ENCODE measurements at places on chromosomes 13 and 19.

- no peak for DNase-seq
Measured at GRCh38 chr19:16370641-16371391, 46.2 kb downstream of the KLF2 start.

DNA sequence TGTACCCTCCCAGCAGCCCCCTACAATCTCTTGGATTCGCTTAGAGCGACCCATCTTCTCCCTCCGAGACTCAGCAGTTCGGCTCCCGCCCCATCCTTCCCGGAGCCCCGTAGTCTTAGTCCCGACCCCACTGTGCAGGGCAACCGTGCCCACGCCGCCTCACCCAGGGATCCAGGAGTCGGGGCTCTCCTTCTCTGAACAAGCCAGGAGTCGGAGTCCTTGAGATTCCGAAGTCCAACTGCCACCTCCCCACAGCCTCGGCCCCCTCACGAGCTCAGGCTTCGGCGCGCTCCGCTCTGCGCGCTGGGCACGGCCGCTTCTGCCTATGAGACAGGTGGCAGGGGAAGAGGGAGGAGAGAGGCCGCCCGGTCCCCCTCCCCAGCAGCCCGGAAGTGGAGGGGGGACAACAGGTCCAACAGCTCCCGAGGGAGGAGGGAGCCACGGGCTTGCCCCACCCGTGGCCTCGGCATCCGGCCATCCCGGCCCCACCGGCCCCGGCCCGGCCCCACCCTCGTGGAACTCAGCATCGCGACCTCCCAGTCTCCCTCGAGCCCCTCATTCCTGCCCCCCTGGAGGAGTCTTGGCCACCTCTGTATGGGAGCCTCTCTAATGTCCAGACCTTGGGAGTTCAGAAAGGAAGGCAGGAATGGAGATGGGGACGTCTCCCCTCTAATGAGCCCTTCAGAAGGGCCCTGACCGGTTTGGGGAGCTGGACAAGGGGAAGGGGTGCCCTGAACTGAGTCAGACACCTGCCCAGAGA, at the start of gene PHLDB3:
Gene PHLDB3, minus strand, starts transcription at position 321 of the 760 bp plus-strand sequence. CDS start 628 bp downstream, outside the sequence.
- peak; percentile 45 for DNase-seq

- DNase-seq, result no peak
Measured at GRCh38 chr13:22141716-22142115, 470.8 kb downstream of the FGF9 start.

DNA sequence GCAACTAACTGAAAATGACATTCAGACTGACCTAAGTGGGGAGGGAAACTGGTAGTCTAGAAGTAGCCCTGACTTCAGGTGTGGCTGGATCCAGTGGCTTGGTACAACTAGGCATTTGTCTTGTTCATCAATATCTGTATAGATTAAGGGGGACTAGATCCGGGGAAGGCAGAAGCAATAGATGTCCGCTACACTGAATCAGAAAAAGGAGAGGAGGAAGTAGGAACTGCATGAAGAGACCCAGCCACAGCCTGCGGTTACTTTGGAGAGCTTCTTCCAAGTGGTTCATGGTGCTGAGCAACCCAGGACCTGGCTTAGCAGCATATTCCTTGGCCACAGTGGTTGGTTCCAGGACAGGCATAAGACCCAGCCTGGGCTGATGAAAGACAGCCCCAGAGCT, 9.9 kb upstream of the PRODH2 start:
- no peak for DNase-seq

- no peak for DNase-seq
Measured at GRCh38 chr13:98111168-98112098, 31.5 kb upstream of the FARP1 start.

GRCh38 chr13:55577082-55577846, 1563.5 kb upstream of the PRR20A start:
- DNase-seq, result no peak

- DNase-seq, result no peak
Measured at GRCh38 chr13:99956473-99957349, 14.9 kb downstream of the ZIC5 start.

- DNase-seq, result no peak
Measured at GRCh38 chr13:44406617-44407016, 33.0 kb downstream of the SERP2 start.

DNA sequence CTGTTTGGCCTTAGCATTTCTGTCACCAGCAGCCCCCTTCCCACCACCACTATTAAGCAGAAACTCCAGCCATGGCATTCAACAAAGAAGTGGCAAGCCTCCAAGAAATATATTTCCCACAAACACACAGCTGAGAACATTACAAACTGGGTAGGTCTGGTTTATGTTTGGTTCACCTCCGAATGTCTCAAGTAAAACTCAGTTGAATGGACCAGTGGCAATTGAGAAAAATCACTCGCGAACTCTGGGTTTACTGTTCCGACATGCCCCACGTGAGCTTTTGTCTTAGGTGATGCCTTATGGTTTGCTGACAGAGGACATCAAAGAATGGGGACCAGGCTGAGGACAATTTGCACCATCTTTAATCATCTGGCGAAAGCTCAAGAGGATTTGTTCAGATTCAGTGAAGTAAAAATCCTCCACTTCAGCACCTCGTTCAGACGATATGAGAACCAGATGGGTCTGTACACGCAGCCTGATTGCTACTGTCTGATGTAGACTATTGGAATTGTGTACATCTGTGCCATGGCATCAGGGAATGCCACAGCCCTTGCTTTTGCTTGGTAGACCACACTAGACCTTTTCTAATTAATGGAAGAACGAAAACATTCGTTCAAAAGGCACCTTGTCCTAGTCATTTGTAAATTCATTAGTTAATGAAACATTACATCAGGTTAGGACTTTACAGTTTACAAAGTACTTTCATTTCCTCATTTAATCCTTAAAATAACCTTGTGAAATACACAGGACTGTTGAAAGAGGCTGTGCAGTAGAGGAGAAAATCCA, 59.4 kb downstream of the SLC10A2 start:
- no peak for DNase-seq

DNA sequence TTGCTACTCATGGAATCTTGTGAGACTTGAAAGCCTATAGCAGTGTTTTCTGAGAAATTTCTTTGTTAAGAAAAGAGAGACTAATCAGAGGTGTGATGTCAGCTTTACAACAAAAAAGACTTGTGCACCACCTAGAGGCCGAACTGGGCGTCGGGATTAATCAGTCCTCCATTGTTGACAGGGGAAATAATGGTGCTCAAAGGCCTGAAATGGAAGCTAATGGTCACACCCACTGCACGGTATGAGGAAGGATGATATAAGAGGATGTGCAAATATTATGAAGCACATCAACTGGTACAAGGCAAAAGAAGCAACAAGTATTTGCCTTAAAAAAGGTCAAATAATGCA, 480.2 kb upstream of the MIR17HG start:
- peak; percentile 81 for DNase-seq

DNA sequence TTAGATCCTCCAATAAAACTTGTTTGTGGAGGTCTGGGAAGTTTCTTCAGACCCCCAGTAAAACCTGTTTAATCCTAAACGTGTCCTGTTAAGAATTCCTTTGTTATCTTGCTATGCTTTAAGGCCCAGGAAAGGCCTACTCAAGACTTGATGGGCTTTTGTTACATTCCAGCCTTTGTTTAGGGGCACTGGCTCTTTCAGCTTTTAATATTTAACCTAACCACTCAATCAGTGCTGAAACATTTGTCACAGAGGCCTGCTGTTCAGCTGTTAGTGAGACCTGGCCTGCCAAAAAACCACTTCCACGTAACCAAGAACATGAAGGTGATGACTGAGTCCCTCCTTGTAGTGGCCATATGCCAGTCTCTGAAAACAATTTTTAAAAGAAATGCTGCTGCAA, 41.7 kb downstream of the PCDH17 start:
- DNase-seq, result no peak

- DNase-seq, result no peak
Measured at GRCh38 chr19:23409392-23410048, 14.2 kb upstream of the ZNF91 start.

DNA sequence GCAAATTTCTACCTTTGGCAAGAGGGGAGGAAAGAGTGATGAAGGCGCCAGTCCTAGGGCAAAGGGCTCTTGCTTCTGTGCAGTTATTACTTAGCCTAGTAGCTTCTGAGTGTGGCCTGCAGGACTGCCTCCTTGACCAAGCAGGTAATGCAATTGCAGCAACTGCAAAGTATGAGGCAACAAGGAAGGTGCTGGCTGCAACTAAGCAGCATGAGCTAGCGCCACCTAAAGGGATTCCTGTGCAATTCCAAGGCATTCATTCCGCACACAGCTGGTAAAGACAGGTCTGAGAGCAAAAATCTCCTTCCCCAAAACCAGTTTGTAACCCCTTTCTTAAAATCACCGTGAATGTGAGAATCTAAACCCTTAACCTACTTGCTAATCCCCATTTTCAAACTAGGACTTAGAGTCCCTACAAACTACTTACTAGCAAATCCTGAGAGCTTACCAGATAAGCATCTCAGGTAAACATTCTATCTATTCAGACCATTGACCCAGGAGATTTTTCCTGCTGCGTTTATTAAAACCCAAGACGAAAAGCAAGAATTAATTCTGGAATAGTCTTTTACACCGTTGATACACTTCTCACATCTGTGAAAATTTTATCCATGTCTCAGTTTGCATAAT, 62.9 kb downstream of the DCT start:
- DNase-seq, result no peak

DNA sequence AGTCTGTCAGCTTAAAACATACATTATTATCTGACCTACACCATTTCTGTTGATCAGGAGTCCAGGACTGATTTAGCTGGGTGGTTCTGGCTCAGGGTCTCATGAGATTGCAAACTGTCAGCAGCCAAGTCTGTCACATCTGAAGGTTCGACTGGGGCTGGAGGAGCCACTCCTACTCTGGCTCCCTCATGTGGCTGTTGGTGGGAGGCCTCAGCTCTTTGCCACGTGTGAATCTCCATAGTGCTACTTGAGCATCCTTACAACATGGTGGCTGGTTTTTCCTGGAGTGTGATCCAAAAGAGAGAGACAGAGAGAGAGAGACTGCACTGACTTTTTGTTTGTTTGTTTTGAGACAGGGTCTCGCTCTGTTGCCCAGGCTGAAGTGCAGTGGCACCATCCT, 63.6 kb upstream of the NFIC start:
- DNase-seq, result no peak

GRCh38 chr19:52492994-52493470, 34.4 kb upstream of the ZNF808 start:
- DNase-seq, result no peak

GRCh38 chr19:16033136-16033530, 43.2 kb upstream of the TPM4 start:
- no peak for DNase-seq

- DNase-seq, result no peak
Measured at GRCh38 chr19:20351244-20351643, 184.2 kb downstream of the ZNF486 start.

- no peak for DNase-seq
Measured at GRCh38 chr13:97858161-97858560, 95.3 kb upstream of the IPO5 start.

DNA sequence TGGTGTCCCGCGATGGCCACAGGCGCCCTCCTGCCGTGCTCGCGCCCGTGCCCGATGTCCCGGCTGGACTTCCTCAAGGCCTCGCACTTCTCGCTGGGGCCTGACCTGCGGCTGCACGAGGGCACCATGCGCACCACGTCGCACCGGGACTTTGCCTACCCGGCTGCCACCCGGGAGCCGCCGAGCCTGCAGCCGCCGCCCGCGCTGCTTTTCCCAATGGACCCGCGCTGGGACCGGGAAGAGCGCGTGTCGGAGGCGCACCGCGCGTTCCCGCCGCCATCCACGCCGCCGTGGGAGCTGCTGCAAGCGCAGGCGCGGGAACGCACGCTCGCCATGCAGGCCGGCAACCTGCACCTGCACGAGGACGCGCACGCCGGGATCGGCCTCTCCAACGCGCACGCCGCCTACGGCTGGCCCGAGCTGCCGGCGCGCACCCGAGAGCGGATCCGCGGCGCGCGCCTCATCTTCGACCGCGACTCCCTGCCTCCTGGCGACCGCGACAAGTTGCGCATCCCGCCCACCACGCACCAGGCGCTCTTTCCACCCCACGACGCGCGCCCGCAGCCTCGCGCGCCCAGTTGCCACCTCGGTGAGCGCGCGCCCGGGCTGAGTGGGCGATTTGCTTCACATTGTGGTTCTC, 12.1 kb upstream of the PEX11G start:
- DNase-seq, result no peak

GRCh38 chr19:2726160-2726855, 5.1 kb upstream of the DIRAS1 start:
- DNase-seq, result peak; percentile 87

GRCh38 chr13:34034411-34034810, 216.5 kb downstream of the RFC3 start:
- DNase-seq, result no peak

GRCh38 chr13:75452564-75452963, 29.4 kb downstream of the TBC1D4 start:
- DNase-seq, result no peak

GRCh38 chr19:44846455-44847143, 502 bp downstream of the NECTIN2 start:
- no peak for DNase-seq

GRCh38 chr19:38323291-38323690, 3.6 kb downstream of the KCNK6 start:
- no peak for DNase-seq

- peak; percentile 3 for DNase-seq
Measured at GRCh38 chr19:38304866-38305429, 897 bp downstream of the C19orf33 start.

- DNase-seq, result peak; percentile 72
Measured at GRCh38 chr19:2575734-2576481, 100.0 kb downstream of the GADD45B start.

DNA sequence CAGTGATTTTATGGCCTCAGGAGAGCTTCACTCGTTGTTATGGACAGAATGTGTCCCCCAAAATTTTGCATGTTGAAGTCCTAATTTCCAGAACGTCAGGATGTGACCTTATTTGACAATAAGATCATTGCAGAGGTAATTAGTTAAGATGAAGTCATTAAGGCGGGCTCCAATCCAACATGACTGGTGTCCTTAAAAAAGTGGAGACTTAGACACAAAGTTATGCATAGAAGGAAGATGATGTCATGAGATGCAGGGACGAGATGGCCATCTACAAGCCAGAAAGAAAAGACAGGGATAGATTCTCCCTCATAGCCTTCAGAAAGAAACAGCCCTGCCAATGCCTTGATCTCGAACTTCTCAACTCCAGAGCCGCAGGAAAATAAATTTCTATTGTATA, 25.8 kb upstream of the SPATA13 start:
- DNase-seq, result no peak

DNA sequence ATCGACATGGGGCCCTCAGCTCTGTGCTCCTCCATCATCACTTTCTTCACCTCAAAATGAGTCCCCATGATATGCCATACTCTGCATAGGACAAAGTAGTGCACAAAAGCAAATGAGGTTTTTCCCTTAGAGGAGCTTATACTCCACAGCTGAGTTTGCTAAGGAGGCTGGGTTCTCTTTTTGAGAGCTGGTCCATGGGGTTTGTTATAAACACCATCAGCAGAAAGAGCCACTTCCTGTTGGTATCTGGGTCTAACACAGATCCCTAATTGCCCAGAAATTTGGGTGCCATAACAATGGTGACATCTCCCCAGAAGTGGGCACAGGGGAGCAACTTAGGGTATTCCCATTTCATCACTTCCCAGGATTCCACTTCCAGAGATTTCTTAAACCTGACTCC, 395.7 kb downstream of the FOXO1 start:
- no peak for DNase-seq

GRCh38 chr19:44675521-44675920, 4.2 kb downstream of the CEACAM19 start:
- no peak for DNase-seq
